Fibroblast of mammary gland (primary cell): ENCODE measurements at places on chromosomes 7 and 10.
A peak's percentile ranks its signal among the peaks of the same experiment; 100 is the strongest.

- DNase-seq = no peak
These were observed 151.1 kb downstream of the ELMO1 start for GRCh38 chr7:37297546-37297945.

DNA sequence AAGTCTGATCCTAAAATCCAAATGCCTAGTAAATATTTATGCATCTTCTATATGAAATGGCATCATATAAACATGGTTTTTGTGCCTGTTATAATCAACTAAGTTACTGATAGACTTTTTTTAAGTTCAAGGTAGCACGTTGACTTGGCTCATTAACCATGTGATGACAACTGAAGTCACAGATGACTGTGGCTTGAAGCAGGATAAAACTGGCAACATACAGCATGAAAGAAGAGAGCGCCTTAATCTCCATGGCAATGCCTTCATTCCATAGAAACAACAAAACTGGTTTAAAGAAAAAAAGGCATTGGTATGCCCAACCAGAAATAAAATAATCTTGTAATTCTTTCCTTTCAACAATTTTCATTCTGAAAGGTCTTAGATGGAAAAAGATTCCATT, 188.9 kb upstream of the CDK1 start:
- DNase-seq = no peak

- no peak for DNase-seq
These were observed 578.7 kb downstream of the GRID1 start for GRCh38 chr10:85787881-85788280.

DNA sequence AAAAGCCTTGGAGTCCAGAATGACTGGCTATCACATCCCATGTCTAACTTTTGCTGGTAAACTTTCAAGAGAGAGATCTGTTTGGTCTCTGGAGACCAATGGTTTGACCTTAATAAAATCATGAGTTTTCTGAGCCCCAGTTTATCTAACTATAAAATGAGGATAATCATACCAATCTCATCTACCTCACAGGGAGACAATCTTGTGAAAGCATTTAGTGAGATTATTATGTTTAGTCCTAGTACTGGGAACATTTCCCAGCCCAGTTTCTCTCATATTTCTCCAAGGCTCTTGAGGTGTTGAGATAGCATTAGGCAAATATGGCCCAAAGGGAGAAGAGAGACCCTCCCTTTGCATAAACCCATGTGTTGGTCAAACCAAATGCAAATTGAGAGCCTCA, 25.8 kb downstream of the ABCC2 start:
- no peak for DNase-seq

GRCh38 chr7:150879345-150879744, 27.0 kb downstream of the AOC1 start:
- DNase-seq = peak; percentile 43

- DNase-seq = peak; percentile 4
These were observed 240.6 kb upstream of the GNAI1 start for GRCh38 chr7:79893991-79894390.

- no peak for DNase-seq
These were observed 827.6 kb upstream of the AUTS2 start for GRCh38 chr7:68770649-68771048.

DNA sequence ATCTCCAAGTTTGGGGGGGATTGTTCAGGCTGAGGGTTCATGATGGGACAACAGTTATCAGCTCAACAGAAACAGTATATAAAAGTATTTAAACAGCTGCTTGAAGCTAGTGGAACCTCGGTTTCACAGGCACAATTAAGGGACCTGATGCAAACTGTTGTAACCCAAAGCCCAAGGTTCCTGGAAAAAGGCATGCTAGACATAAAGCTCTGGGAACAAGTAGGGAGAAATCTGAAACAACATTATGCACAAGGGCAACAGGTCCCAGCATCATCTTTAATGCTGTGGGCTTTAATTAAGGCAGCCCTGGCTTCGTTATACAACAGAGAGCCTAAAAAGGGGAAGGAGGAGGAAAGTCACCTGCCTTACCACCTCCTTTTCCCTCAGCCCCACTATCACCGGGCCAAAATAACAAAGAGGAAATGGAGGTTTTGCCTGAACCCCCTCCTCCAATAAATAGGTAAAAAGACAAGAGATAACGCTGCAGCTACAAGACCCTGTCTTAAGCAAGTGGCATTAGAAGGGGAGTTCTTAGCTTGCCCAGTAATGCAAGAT, 83.2 kb upstream of the GPR22 start:
- DNase-seq = no peak

DNA sequence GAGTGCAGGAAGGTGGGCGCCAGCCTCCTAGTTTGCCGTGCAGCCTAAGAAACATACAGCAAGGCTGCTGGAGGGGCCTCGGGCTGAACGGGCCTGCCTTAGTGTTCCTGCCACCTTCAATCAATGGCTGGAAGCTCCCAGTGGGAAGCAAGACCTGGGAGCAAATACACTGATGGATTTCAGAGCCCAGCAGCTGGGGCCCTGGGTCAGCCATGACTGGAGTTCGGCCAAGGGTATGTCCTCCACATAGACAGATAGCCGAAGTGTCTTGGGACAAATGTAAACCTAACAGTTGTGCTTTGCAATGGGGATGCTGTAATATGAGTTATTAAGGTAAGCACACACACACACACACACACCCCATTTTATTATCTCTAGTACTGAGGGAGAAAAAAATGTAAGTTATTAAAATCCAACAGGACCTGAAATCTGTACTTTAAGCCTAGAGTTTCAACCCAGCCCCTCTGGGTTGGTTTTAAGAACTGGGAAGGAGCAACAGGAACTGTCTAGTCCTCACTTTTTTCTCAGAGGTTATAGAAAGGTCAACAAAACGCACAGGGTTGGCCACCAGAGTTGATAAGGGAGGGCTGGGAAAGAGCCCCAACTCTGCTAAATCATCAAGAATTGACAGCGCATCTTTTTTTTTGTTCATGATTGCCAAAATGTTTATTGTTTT, 50.0 kb upstream of the CELF2 start:
- no peak for DNase-seq

- peak; percentile 69 for DNase-seq
These were observed 481.0 kb downstream of the TNS3 start for GRCh38 chr7:47100817-47101435.

DNA sequence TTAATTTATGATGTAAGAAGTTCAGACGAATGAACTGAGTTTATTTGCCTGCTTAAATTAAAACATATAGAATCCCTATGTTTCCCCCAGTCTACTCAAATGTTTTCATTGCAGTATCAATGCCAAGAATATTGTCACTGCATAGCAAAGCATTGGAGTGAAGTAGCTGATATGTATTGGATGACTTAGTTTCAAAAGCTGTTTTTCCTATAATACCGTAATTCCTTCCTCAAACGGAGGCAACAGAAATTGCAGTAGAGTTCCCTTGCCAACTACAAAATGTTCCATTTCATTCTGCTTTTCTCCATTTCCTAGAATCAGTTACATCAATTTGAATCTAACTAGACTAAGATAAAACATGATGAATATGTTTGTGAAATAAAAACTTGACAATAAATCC, 174.1 kb downstream of the CNTNAP2 start:
- no peak for DNase-seq

- DNase-seq = no peak
These were observed 40.0 kb downstream of the SYPL1 start for GRCh38 chr7:106071999-106072714.

GRCh38 chr10:120768227-120768626, 82.9 kb upstream of the WDR11 start:
- no peak for DNase-seq
